ENCODE measurements at places on chromosomes 3 and 15.

DNA sequence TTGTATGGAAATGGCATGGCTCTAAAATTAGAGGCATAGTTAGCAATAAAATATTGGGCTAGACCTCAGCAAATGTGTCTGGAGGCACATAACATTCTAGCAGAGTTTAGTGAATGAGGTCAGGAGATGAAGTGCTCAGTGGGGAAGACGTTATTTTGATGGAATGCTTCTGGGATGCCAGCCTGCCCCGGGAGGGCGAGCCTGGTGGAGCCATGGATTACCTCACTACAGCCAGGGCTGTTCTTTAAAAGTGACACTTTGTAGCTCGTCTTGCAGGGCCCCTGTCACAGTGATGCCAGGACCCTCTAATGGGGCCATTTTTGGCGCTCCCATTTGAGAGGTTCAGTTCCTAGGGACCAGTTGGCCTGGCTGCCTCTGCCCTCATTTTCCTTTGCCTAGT lies 48.5 kb downstream of the PXYLP1 start:
- DNase-seq = no peak

GRCh38 chr3:156360963-156361362 lies 194.0 kb downstream of the SSR3 start:
- no peak for DNase-seq

- no peak for DNase-seq
Measured at GRCh38 chr15:67117370-67117769, 52.0 kb downstream of the SMAD3 start.

- DNase-seq = no peak
Measured at GRCh38 chr15:88657326-88658069, 18.7 kb downstream of the ISG20 start.

GRCh38 chr15:84840741-84841429 lies 23.7 kb downstream of the ALPK3 start:
- DNase-seq = no peak

- no peak for DNase-seq
Measured at GRCh38 chr3:47688488-47688887, 93.2 kb downstream of the SMARCC1 start.

DNA sequence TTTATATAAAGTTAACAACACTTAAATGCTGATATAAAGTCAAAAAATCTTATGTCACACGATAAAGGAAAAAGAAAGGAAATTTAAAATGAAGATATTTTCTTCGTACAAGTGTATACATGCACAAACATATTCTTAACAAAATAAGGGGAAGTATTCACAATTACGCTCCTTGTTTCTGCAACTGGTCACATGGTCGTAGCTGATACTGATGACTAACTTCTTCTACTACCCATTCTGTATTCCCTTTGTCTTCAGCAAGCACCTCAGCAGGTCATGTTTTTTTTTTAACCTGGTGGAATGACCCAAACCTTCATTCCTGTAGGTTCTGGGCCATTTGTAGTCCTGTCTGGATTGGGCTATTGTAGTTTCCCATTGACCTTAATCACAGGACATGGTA lies 30.0 kb upstream of the CMTM8 start:
- DNase-seq = no peak

- DNase-seq = peak; percentile 30
Measured at GRCh38 chr15:31345606-31346366, 19.2 kb downstream of the KLF13 start.

- no peak for DNase-seq
Measured at GRCh38 chr15:40151991-40152390, 8.9 kb upstream of the BUB1B start.

DNA sequence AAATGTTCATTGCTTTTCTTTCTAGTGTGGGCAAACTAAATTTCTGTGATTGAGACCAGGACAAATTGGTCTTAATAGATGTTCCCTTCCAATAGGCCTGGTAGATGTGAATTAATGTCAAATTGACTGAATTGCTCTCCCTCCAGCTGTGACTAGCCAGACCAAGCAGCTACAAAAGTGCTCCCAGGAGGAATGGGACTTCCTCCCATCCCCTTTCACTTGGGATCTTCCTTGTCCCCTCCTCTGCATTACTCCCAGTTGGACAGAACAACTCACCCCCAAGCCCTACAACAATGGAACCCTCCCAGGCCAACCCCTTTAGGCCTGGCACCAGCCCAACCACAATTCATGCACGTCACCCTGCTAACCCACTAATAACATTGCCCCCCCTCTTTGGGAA lies 19.6 kb upstream of the ZKSCAN7 start:
- no peak for DNase-seq

GRCh38 chr3:4772171-4772804 lies 206.9 kb upstream of the BHLHE40 start:
- no peak for DNase-seq

All from stimulated activated CD4-positive, alpha-beta T cell treated with anti-CD3 and anti-CD28 coated beads, Interleukin-2, amount 100 ng/mL, for 24 hours (primary cell).